ENCODE measurements at places on chromosomes 7 and 10. TPM values are rescaled to one million over a fixed set of nuclear protein-coding genes. Genes with fewer than 3 reads are reported as not detected.
A peak's percentile ranks its signal among the peaks of the same experiment; 100 is the strongest.

DNA sequence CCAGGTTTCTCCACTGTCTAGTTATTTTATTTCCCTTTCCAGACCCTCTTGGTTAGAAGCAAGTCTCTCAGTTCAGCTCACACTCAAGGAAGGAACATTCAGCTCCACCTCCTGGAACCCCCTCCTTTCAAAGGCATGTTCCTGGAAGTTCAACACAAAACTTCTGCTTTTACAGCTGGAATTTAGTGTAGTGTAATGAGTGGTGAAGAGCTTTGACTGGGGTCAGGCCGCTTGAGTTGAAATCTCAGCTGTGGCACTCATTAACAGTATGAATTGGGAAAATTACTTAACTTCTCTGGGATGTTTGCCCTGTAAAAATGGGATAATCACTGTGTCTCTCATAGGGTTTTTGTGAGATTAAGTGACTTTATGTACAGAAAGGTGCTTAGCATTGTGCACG is 91.7 kb downstream of the TMEM178B start:
- H3K4me3 ChIP-seq, result no peak overlapping the region
- H3K27me3 ChIP-seq, result no peaks in the 10 kb centered on the region
- no peaks in the 10 kb centered on the region for H3K4me1 ChIP-seq
- DNase-seq, result no peak

DNA sequence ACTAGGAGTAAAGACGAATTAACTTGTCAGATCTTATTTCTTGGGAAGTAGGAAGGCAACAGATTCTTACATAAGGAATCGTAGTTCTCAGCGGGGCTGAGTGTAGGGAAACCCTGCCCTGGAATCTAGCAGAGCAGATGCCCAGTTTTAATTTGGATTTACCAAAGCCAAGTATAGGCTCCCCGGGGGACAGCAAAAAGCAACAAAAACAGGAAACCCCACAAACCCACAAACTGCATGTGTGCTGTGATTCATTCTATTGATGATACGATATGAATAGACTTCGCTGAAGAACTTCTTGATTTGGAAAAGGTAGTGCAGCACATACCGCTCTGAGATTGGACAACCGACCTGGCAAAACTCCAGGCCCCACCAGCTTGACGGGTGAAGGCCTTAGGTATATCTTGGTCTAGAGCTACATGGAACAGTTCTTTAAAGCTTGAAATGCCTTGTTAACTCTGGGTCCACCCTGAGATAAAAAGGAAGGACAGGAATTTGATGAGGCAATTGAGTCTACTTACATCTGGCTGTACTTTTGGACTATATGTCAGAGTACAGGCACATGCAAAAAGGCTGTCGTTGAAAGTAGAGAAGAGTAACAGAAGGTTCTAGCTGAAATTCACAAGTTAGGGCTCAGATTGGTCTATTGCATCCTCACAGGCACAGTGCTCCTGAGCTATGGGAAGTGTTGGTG is 49.1 kb downstream of the STRA8 start:
- DNase-seq, result no peak
- no peaks in the 10 kb centered on the region for H3K4me1 ChIP-seq
- H3K27ac ChIP-seq, result no peak overlapping the region
- no peak overlapping the region for H3K4me3 ChIP-seq
- H3K27me3 ChIP-seq, result no peaks in the 10 kb centered on the region

- no peaks in the 10 kb centered on the region for H3K4me1 ChIP-seq
- no peak overlapping the region for H3K27ac ChIP-seq
- peak; percentile 29 for DNase-seq
- peaks cover 72% of the 10 kb centered on the region for H3K36me3 ChIP-seq
- no peaks in the 10 kb centered on the region for H3K27me3 ChIP-seq
Observed at GRCh38 chr10:72234560-72235095, 18.6 kb upstream of the ASCC1 start.

DNA sequence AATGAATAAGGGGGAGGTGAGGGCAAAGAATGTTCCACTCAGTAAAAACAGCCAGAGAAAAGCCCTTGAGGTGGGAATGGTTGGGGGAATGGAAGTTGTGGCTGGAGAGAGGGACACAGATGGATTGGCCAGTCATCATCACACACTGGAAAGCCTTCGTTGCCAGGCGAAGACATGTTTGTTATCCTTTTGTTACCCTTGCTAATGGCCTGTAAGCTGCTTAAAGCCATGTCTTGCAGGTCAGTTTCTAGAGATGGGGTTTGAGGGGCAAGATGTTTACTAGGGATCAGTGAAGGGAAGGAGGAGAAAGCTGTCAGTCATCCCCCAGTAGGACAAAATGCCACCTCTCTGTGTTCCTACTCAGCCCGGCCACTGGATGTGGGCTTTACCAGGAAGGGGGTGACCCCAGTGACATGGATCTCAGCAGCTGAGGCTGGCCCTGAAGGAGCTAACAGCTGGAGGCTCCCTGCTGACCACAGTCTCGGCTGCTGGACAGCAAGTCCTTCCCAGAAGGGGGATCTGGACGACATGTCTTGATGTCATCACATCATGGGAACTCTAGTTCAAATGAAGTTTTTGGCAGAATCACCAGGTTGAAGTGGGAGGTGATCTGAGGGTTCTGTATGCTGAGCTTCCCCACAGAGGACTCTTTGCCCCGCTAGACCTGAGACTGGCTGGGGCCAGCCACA is 66.2 kb downstream of the TBXAS1 start:
- H3K4me1 ChIP-seq, result no peaks in the 10 kb centered on the region
- H3K4me3 ChIP-seq, result no peak overlapping the region
- no peak for DNase-seq
- H3K27ac ChIP-seq, result no peak overlapping the region
- no peaks in the 10 kb centered on the region for H3K27me3 ChIP-seq

ITGB8 gene
- 34.0 TPM for total RNA-seq

All from Peyer's patch (tissue), 4 donors.